ENCODE measurements at places on chromosomes 3 and 15.

DNA sequence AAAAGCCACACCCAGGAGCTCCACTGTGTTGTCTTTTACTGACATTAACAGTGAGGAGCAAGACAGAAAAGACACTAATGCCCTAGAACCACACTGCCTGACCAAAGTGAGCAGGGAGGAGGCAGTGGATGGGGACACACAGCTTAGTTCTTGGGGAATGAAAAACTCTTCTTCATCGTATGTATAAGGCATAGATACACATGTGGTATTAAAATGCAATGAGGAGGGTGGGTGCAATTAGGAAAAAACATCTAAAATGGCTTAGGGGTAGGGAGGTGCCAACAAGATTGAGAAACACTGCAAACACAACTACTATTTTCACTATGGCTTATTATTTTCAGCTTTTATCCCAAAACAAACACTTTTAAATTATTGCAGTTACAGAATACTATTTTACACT lies 15.5 kb downstream of the KLHL25 start:
- no peak for DNase-seq

DNA sequence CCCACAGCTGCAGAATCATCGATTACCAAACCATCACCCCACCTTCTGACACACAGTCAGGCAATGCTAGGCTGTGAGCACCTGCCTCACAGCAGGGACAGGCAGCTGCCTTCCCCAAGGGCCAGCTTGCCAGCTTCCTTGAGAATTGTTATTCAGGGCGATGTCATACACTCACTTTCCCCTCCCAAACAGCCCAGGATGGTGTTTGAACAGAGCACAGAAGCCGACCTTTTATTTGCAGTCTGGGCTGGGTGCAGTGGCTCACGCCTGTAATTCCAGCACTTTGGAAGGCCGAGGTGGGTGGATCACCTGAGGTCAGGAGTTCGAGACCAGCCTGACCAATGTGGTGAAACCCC lies 84.5 kb upstream of the HERC1 start:
- DNase-seq, result no peak

GRCh38 chr3:187169231-187169960 lies 27.9 kb upstream of the RTP1 start:
- DNase-seq, result no peak

GRCh38 chr3:183988216-183988790 lies 29.4 kb downstream of the ABCC5 start:
- DNase-seq, result no peak

DNA sequence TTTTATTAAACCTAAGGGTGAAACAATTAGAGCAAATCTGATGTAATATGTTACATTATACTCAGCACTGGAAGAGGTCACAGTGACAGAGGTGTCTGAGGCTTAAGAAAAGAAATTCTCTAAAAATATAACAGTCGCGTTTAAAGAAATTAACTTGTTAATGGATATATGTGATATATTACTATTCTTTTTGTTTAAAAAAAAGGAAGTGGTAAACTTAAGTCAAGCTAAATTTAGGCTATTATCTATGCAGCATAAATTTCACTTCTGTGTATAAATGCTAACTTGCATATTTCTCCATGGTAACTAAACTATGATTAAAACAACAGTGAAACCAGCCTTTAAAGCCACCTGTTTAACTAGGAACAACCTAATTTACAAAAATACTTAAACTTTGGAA lies 191.3 kb downstream of the FOXP1 start:
- DNase-seq, result no peak

- DNase-seq, result no peak
Measured at GRCh38 chr3:25724948-25725645, 58.1 kb downstream of the NGLY1 start.

DNA sequence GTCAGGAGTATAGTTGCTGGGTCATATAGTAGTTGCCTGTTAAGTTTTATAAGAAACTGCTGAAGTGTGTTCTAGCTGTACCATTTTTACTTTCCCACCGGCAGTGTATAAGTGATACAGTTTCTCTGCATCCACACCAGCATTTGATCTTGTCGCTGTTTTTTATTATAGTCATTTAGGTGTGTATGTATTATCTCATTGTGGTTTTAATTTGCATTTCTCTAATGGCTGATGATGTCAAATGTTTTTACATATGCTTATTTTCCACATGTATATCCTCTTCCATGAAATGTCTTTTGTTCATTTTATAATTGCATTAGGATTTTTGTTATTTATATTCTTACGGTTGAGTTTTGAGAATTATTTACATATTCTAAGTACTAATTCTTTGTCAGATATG lies 254.3 kb downstream of the CLSTN2 start:
- no peak for DNase-seq

DNA sequence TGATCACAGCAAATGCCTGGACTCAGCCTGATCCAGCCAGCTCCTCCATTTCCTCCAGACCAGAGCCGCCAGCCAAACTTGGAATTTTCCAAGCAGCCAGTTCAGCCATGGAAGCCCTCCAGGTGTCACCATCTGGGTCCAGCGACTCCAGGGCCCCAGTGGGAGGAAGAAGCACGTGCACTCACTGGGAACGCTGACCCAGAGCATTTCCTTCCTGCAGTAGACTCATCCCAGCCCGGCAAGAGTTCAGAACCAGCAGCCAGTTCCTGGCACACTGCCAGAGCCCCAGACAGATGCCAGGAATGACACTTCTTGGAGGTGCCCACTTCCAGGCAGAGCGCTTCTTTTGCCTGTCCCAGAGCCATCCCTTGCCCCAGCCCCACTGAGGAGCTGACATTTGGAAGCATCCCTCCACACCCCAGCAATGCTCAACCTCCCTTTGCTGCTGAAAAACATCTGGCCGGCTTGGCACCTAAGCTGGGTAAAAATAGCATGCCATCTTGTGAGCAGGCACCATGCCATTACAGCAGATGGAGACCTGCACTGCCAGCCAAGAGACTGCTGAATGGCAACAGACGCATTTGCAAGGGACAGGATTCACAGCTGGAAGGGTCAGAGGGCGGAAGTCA lies 460.3 kb upstream of the PROK2 start:
- DNase-seq, result no peak

- DNase-seq, result no peak
Measured at GRCh38 chr3:183313764-183314163, 60.7 kb downstream of the B3GNT5 start.

All from stimulated activated CD8-positive, alpha-beta memory T cell treated with anti-CD3 and anti-CD28 coated beads, Interleukin-12 subunit alpha, Interleukin-12 subunit beta, amount 100 ng/mL, for 4 hours (primary cell).